ENCODE measurements at places on chromosomes 3 and 15. TPM values are rescaled to one million over a fixed set of nuclear protein-coding genes. Genes with fewer than 3 reads are reported as not detected.
A peak's percentile ranks its signal among the peaks of the same experiment; 100 is the strongest.

GRCh38 chr3:164451072-164451910 is 627.0 kb downstream of the SI start:
- peaks cover 8% of the 10 kb centered on the region for H3K4me1 ChIP-seq
- H3K36me3 ChIP-seq = no peaks in the 10 kb centered on the region
- H3K27ac ChIP-seq = peak overlapping the region; percentile 70
- DNase-seq = peak; percentile 31
- H3K27me3 ChIP-seq = no peaks in the 10 kb centered on the region

GRCh38 chr15:68697711-68698690 is 119.2 kb downstream of the CORO2B start:
- no peak overlapping the region for H3K4me3 ChIP-seq
- no peak overlapping the region for H3K27ac ChIP-seq
- no peaks in the 10 kb centered on the region for H3K27me3 ChIP-seq
- H3K36me3 ChIP-seq = no peaks in the 10 kb centered on the region

DNA sequence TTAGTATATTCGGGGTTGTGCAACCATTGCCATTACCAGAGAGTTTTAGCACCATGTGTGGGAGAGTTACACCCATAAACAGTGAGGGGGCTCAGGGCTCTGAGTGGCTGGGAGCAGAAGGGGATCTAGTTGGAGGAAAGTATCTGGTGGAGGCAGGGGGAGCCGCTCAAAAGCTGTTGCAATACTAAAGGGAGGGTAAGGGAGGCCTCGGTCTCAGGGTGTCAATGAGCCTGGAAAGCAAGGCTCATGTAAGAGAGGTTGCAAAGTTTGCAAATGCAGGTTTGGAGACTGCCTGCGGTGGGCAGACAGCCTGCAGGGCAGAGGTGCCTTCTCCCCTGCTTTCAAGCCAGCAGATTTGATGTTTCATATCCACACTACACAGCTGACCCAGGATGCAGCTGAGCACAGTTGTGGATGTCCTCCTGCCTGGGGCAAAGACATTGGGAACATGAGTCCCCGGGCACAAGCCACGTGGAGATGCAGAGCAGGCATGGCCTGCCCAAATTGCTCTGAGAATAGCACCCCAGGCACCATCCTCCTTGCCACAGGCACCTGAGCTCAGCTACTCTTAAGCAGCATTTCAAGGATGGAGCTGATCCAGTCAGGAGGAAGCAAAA is 181.4 kb downstream of the TLE3 start:
- H3K4me1 ChIP-seq = no peaks in the 10 kb centered on the region
- H3K4me3 ChIP-seq = no peak overlapping the region
- no peak for DNase-seq
- peaks cover 46% of the 10 kb centered on the region for H3K27me3 ChIP-seq
- H3K27ac ChIP-seq = no peak overlapping the region
- H3K36me3 ChIP-seq = no peaks in the 10 kb centered on the region

DNA sequence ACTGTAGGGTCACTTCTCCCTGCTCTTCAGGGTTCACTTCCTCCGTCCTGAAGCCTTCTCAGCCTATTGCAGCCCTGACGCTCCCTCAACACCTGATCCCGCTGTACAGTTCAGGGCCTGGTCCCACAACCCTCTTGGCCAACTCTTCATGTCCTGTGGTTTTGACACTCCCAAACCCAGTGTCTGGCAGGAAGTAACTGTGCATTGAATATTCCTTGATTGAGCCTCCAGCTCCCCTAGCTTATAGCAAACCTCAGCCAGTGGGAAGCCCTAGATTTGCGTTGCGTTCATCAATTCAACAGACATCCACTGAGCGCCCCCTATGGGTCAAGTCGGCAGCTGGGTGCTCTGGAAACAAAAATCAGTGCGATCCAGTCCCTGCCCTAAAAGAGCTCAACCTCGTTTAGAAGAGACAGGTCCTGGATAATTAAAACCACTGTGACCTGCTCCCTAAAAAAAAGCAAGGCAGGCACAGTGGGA is 13.5 kb downstream of the UBAP1L start:
- H3K36me3 ChIP-seq = peaks cover 13% of the 10 kb centered on the region
- H3K27ac ChIP-seq = no peak overlapping the region
- peak; percentile 68 for DNase-seq
- no peaks in the 10 kb centered on the region for H3K27me3 ChIP-seq
- no peaks in the 10 kb centered on the region for H3K4me1 ChIP-seq
- no peak overlapping the region for H3K4me3 ChIP-seq

Gene ROPN1B
- polyA plus RNA-seq = not detected

DNA sequence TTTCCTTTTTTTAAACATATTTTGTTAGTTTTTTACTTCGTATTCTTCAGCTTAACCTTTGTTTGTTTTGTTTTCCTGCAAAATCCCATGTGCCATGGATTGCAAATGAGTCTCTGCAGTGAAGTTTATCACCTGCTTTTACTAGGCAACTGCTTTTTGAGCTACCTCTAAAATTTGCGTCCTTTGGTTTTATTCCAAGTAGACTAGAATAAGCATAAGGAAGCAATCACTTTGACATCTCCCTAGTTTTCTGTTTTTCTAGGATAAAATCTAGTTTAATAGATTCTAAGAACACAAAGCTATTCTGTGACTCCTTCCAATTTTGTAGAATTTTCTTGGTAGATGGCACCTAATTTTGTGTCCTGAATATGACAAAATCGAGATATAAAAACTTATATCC is 1059.2 kb downstream of the OTOL1 start:
- no peaks in the 10 kb centered on the region for H3K4me1 ChIP-seq
- no peak overlapping the region for H3K27ac ChIP-seq
- H3K27me3 ChIP-seq = no peaks in the 10 kb centered on the region
- H3K36me3 ChIP-seq = no peaks in the 10 kb centered on the region

- no peaks in the 10 kb centered on the region for H3K36me3 ChIP-seq
- no peak overlapping the region for H3K27ac ChIP-seq
- no peaks in the 10 kb centered on the region for H3K4me1 ChIP-seq
- no peak for DNase-seq
These were observed 993.4 kb downstream of the NAALADL2 start for GRCh38 chr3:175852560-175852959.

Gene SCAANT1
- polyA plus RNA-seq = not detected

DNA sequence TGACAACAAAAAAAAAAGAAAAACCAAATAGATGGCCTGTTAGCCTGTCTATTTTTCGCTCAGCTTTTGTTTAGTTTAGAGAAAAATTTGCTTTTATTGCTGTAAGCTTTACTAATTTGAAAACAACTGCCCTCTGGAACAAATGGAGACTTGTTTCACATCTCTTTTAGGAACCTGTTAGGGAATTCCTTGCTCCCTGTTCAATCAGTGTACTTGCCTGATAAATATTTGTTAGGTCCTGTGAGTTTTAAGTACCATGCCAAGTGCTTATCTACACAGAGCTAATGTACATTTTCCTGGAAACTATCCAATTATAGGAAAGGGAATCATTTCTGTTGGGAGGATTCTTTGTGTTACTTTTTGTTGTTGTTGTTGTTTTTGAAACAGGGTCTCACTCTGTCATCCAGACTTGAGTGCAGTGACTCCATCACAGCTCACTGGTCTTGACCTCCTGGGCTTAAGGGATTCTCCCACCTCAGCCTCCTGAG is 3.5 kb upstream of the LIPH start:
- no peak for DNase-seq
- H3K4me3 ChIP-seq = no peak overlapping the region
- H3K27me3 ChIP-seq = no peaks in the 10 kb centered on the region
- no peak overlapping the region for H3K27ac ChIP-seq

Gene FANCD2
- 4.4 TPM for polyA plus RNA-seq

- H3K4me1 ChIP-seq = no peaks in the 10 kb centered on the region
- H3K4me3 ChIP-seq = no peak overlapping the region
- H3K27me3 ChIP-seq = no peaks in the 10 kb centered on the region
- H3K36me3 ChIP-seq = no peaks in the 10 kb centered on the region
- no peak for DNase-seq
These were observed 162.2 kb downstream of the PLD1 start for GRCh38 chr3:171648069-171648468.

GRCh38 chr15:70142322-70143191 is 44.8 kb upstream of the TLE3 start:
- peaks cover 33% of the 10 kb centered on the region for H3K27me3 ChIP-seq
- H3K27ac ChIP-seq = no peak overlapping the region

DNA sequence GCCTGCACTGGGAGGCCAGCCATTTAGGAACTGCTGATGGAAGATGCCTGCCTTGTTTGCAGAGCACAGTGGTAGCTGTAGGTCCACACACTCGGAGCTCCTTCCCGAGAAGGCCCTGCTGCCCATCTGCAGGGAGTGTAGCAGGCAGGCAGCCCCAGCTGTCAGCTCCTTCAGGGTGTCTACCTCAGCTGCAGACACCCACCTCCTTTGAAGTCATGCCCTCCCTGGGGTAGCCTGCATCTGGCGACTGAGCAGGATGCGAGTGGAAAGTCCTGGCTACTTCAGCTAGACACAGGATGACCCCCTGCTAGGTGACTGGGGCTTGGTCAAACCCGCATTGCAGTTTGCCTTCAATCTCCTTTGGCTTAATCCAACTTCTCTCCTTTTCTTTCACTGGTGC is 93.2 kb upstream of the TLE3 start:
- no peaks in the 10 kb centered on the region for H3K36me3 ChIP-seq
- no peak for DNase-seq
- peaks cover 7% of the 10 kb centered on the region for H3K4me1 ChIP-seq
- no peaks in the 10 kb centered on the region for H3K27me3 ChIP-seq
- H3K27ac ChIP-seq = no peak overlapping the region

- DNase-seq = no peak
- H3K36me3 ChIP-seq = no peaks in the 10 kb centered on the region
- no peak overlapping the region for H3K27ac ChIP-seq
- H3K27me3 ChIP-seq = no peaks in the 10 kb centered on the region
- no peak overlapping the region for H3K4me3 ChIP-seq
These were observed 262.8 kb upstream of the TBL1XR1 start for GRCh38 chr3:177460047-177460446.

DNA sequence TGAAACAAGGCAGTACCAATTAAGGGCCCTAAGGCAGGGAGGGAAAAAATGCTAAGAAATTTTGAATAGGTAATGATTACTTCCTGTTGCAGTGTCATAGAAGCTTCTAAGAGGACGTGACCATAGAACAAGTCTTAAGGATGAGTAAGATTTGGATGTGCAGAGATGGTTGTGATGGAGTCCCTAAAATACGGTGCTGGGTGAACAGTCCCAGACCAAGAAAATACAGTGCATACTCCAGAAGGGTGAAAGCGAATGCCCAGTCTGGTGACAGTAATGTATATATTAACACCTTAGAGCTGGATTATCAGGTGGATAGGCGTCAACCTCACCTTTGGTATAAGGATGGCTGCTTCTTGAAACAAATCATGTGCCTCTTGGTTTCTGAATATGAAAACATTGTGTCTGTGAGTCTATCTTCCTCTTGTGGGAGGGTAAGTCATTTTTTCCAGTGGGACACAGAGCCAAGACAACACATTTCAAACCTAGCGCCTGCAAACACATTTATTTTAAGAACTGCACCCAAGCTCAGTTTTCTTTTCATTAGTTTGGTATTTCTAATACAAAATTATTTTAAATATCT is 101.2 kb upstream of the TP63 start:
- no peak for DNase-seq
- no peak overlapping the region for H3K27ac ChIP-seq
- H3K36me3 ChIP-seq = no peaks in the 10 kb centered on the region
- H3K4me1 ChIP-seq = no peaks in the 10 kb centered on the region

Data from GM23248 (cell line).